WTC11 (cell line): ENCODE measurements at places on chromosomes 5 and 9. TPM values are rescaled to one million over a fixed set of nuclear protein-coding genes. Genes with fewer than 3 reads are reported as not detected.
A peak's percentile ranks its signal among the peaks of the same experiment; 100 is the strongest.

- peak; percentile 71 for DNase-seq
Measured at GRCh38 chr9:132409828-132410528, at the start of gene CFAP77. CFAP77 (plus strand) TSS chr9:132410211; CDS start chr9:132410272, 61 bp downstream.

GRCh38 chr9:120646948-120647347 lies 67.0 kb upstream of the CDK5RAP2 start:
- DNase-seq: no peak

DNA sequence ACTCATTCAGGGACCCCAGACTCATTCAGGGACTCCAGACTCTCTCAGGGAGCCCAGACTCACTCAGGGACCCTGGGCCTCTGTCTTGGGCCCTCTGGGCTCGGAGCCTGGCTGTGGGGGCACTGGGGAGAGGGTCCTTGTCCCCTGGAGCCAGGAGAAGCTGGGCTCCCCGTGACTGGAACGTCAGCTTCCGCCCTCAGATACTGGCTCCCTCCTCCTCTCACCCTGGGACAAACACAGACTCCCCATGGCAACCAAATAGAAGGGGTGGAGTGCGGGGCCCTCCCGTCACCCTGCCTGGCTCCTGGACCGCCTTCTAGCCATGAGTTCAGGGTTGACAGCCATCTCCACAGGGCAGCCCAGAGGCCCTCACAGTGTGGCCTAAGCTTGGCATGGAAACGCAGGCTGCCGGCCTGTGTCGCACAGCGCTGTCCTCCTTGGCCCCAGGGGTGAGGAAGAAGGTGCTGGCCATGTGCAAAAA lies 27.6 kb downstream of the ZDHHC11B start:
- DNase-seq: no peak

- no peak for DNase-seq
Measured at GRCh38 chr5:177109810-177110209, 23.1 kb downstream of the FGFR4 start.

- no peak for DNase-seq
Measured at GRCh38 chr5:37326536-37326935, 44.4 kb downstream of the NUP155 start.

GRCh38 chr9:114894609-114895433 lies 35.6 kb downstream of the TNFSF8 start:
- DNase-seq: no peak

DNA sequence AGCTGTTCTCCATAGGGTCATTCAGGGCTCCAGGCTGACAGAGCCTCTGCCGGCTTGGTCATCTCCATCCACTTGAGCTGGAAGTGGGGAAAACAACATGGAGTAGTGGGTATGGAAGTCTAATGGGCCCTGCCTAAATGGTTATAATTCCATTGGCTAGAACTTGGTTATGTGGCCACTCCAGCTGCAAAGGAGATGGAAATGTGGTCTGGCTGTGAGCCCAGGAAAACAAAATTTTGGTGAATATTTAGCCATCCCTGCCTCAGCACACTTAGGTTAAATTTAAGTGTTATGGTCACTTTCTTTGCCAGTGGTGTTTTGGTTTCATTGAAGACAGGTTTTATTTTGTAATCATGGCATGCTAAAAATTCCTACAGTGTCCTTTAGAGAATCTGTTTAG lies 112.3 kb downstream of the SMARCA2 start:
- no peak for DNase-seq

- DNase-seq: no peak
Measured at GRCh38 chr5:32827981-32828380, 116.9 kb downstream of the NPR3 start.

DNA sequence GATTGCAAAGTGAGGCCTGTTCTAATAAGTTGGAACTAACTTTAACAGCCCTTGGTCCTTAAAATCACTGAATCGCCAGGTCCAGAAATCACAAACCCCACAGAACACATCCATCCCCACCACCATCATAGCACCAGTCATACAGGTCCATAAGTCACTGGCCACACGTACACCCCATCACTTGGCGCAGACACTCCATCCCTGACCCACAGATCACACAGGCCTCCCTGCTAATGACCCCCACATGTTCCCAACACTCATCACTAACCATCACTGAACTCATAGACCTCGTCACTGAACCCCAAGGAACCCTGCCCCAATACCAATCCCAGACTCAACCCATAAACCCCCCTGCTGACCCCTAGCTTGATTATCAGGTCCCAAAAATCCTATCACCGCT lies 41.2 kb upstream of the ZNF300 start:
- no peak for DNase-seq

DNA sequence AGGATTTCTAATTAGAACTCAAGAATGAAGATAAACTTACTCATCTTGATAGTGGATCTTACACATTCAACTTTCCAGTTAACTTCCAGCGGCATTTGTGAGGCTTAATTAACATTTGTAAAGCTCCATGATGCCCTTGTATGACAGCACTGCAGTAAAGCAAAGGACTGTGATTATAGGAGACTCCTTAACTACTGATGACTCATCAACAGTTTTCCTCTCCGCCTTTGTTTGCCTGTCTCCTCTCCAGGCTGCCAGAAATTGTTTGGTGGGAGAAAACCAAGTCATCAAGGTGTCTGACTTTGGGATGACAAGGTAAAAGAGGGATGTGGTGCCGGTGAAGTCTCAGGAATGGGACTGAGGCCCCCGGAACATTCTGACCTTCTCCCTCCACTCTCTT lies 20.4 kb upstream of the CYFIP2 start:
- DNase-seq: no peak

- DNase-seq: peak; percentile 87
Measured at GRCh38 chr5:141001844-141002604, 35.7 kb downstream of the PCDHAC2 start.

DNA sequence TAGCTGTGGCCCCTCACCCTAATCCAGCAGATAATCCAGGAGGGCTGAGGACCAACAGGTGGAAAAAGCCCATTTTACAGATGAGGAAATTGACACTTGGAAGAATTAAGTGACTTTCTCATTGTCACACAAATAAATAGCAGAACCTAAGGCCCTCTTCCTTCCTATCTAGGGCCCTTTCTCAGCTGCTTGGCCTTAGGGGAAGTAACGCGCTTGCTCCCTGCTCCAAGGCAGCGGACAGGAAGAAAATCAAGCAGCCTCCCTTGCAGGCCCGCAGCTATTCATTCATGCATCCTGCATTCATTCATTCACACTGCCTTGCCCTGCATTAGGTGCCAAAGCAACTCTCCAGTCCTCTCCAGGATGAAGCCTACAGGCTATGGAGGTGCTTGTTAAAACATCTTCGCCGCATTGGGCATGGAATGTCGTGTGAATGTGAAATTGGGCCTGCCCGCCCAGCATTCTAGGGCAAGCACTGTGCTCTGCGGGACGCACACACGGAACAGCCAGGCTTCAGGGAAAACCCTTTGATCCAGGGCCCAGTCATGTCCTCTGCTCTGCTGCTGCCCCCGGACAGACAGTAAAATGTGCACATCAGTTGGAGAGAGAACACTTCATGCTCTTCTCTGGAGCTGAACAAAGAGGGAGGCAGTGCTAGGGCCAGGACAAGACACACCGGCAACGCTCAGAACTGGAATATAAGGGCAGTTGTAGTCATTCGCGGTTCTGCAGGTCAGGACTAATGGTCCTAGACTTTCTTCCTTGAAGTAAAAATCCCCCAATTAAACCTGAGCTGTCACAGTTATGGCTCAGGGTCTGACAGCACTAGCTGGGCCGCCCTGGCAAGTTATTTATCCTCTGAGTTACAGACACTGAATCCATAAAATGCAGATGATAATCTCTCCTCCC lies 166.0 kb downstream of the COL23A1 start:
- DNase-seq: no peak

- DNase-seq: no peak
Measured at GRCh38 chr5:138952962-138953361, 77.8 kb upstream of the LRRTM2 start.

DNA sequence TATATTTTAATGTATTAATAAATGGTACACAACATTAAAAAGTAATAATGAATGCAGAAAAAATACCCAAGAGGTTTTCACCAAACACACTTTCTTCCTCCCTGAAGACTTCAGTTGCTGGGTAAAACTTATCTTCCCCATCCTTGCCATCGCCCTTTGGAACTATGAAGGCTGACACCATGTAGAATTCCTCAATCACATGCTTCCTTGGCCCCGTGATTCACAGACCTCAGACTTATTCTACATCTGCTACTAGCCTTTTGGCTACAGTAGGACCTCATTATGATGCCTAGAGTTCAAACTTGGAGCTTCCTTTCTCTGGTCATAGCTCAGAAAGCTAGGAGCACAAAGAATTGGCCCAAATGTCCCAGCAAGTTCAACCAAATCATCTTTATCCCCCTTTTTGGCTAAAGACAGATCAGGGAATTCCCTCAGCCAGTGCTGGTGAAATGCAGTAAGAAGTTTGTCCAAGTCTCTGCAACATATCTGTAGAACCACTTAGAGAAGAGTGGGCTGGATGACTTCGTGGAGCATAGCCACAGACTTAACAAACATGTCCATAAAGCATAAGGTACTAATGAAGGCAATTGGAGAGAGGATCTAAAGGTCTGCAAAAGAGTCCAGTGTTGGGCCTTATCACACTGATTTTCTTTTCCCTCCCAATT lies 253.5 kb downstream of the SEC61B start:
- DNase-seq: no peak

- no peak for DNase-seq
Measured at GRCh38 chr9:109269081-109269480, 51.8 kb downstream of the EPB41L4B start.

GRCh38 chr9:3398232-3398648 lies 127.6 kb downstream of the RFX3 start:
- DNase-seq: no peak

GRCh38 chr9:39587844-39588499 lies 232.5 kb downstream of the SPATA31A1 start:
- DNase-seq: no peak

DNA sequence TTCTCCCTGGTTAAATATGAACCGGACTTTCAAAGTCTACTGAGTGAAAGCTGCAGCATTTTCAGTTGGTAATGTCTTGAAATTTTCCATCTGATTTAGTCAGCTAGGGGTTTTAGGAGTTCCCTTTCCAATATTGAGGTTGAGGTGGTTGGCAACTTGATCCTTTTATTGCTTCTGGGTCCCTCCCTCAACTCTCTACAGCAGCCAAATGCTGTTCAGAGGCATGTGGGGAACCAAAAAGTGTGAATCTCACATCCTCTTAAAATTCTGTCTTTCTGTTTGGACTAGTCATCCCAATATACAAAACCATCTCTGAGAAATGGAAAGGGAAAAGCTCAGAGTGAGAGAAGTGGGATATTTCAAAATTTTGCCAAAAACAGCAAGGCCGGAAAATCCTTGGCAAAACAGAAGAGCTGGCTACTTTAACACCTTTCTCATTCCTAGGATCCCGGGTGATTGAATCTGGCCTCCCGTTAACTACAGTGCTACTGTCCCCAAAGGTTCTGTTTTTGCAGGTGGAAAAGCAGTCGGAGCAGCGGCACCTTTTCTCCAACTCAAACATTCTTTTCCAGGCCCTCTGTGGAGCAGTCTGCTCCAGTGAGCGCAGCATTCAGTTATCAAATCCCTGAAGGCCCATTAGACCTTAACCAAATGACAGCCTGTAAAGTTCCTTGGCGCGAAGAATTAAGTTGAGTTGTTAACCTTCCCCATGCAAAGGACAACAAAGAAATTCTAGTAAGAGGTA lies 345.9 kb upstream of the NUDT12 start:
- DNase-seq: no peak

DNA sequence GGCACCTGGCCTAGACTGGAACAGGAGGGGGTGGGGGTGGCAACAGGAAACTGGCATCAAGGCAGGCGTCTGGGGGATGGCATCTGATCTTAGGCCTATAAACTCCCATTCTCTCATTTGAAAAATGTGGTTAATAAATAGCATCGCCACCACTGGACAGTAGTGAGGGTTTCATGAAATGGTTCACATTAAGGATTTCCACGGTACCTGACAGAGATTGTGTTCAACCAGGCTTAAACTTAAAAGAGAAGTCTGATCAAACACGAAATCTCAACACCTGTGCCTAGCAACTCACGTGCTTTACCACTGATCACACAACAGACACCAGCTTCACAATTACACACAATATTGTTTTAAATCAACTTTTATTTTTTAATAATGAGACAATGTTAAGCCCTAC lies 3.0 kb downstream of the DENND1A start:
- no peak for DNase-seq

DNA sequence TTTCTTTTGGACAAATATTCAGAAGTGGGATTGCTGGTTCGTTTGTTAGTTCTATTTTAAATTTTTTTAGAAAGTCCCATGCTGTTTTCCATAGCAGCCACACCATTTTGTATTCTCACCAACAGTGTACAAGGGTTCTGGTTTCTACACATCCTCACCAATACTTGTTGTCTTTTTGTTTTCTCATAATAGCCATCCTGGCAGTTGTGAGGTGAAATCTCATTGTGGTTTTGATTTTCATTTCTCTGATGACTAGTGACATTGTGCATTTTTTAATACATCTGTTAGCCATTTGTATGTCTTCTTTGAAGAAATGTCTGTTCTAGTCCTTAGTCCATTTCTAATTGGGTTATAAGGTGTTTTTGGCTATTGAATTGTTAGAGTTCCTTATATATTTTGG lies 214.3 kb downstream of the ARRDC3 start:
- no peak for DNase-seq

- DNase-seq: no peak
Measured at GRCh38 chr9:70406434-70406862, 8.0 kb downstream of the KLF9 start.

GRCh38 chr5:156879665-156880285 lies 29.7 kb downstream of the PPP1R2B start:
- no peak for DNase-seq

DNA sequence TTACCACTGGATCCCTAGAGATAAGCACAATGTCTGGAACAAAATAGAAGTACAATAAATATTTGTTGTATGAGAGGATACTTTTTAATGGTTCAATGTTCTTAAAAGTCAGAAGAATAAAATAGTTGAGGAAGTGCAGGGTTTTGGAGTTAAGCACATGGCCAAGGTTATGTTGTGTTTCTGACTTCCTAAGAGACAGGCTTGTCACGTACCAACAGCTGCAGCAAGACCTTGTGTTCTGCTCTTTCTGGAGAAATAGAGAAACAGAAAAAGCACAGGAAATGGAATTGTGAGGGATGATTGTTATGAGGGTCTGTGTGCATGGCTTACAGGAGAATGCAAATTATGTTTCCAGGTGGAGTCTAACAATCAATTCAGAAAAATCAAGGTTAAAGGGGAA lies 12.9 kb downstream of the CARTPT start:
- no peak for DNase-seq

- no peak for DNase-seq
Measured at GRCh38 chr9:27395484-27395921, 98.6 kb upstream of the EQTN start.

- no peak for DNase-seq
Measured at GRCh38 chr9:98763986-98764745, 32.2 kb downstream of the ANKS6 start.

The STPG3 gene
- 0.21 to 0.26 TPM in 2 of 3 replicates, not detected in the other for total RNA-seq

The EQTN gene
- total RNA-seq: 0.66 to 1.4 TPM (median 0.81 TPM) in 3 replicates

The ABO gene
- 0.15 to 0.39 TPM (median 0.25 TPM) in 3 replicates for total RNA-seq

The UTP15 gene
- 26.2 to 35.2 TPM (median 26.7 TPM) in 3 replicates for total RNA-seq

The DMRT3 gene
- not detected in 3 replicates for total RNA-seq

The MCC gene
- 15.4 to 23.5 TPM (median 17.2 TPM) in 3 replicates for total RNA-seq

The SLC23A1 gene
- not detected in 3 replicates for total RNA-seq

The RALGPS1 gene
- total RNA-seq: 26.1 to 28.5 TPM (median 27.4 TPM) in 3 replicates

The LCN2 gene
- total RNA-seq: 1.0 to 3.0 TPM (median 1.3 TPM) in 3 replicates

The ADAMTS13 gene
- 12.0 to 16.4 TPM (median 15.9 TPM) in 3 replicates for total RNA-seq

The TAS2R1 gene
- total RNA-seq: not detected in 3 replicates

The CTSV gene
- 61.3 to 68.4 TPM (median 64.5 TPM) in 3 replicates for total RNA-seq

The RAI14 gene
- 157 to 185 TPM (median 173 TPM) in 3 replicates for total RNA-seq

The NUTM2F gene
- total RNA-seq: 0.15 to 0.55 TPM in 2 of 3 replicates, not detected in the other

The DBH gene
- 0.23 to 0.34 TPM (median 0.24 TPM) in 3 replicates for total RNA-seq

The SLC27A4 gene
- total RNA-seq: 20.8 to 23.8 TPM (median 21.2 TPM) in 3 replicates

The TMEM8B gene
- total RNA-seq: 9.5 to 10.8 TPM (median 10.2 TPM) in 3 replicates

The ARSI gene
- 5.9 to 6.9 TPM (median 6.6 TPM) in 3 replicates for total RNA-seq

The INSYN2B gene
- total RNA-seq: not detected in 3 replicates

The IL4 gene
- total RNA-seq: not detected in 3 replicates

The PHYHD1 gene
- 14.6 to 21.3 TPM (median 20.0 TPM) in 3 replicates for total RNA-seq

The EGFLAM gene
- 1.1 to 1.3 TPM (median 1.1 TPM) in 3 replicates for total RNA-seq
